ENCODE measurements at places on chromosomes 12 and 14.

DNA sequence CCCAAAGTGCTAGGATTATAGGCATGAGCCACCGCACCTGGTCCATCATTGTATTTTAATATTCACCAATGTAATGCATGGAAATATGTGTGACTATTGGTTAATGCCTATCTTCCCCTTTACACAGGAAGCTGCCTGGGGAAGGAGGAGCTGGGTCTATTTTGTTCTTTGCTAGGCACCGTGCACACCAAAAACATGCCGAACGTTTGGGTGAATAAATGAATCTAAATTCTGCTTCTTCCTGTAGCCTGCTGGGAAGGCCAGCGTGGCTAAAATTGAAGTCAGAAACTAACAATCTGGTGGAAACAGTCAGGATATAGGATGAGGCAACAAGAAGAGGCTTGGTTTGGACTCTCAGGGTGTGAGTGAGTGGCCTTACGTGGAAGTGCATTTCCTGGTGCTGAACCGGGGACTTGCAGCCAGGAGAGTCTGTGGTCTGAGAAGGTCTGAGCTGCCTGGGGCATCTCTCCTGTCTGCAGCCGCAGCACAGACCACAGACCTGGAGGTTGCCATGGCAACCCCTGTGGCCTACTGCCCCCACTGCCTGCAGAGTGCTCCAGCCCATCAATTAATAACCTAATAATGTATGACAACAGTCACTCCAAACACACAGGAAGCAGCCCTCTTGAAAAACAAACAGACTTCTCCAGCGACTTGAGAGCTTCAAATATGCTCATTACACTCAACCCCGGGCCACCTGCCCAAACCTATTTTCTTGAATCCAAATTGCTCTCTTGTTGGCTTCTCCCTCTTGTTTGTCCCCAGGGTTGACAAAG is 5.5 kb upstream of the GPR68 start:
- peak; percentile 77 for DNase-seq

DNA sequence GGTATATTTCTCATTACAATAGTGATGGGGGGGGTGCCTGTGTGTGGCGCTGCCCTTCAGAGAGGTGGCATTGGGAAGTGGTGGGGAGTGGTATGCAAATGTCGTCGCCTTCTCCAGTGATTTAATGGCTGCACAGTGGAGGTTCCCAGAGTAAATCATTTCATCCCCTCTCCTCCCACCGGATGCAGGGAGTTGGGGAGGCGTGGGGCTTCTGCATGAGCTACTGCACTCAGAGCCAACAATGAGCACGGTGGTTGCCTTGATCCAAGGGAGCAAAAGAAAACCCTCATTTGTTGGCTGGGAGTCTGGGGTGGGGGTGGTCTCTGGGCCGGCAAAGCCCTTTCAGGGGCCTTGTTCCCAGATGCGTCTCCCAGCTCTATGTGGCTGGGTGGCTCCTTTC is 124.3 kb downstream of the AACS start:
- DNase-seq: no peak

DNA sequence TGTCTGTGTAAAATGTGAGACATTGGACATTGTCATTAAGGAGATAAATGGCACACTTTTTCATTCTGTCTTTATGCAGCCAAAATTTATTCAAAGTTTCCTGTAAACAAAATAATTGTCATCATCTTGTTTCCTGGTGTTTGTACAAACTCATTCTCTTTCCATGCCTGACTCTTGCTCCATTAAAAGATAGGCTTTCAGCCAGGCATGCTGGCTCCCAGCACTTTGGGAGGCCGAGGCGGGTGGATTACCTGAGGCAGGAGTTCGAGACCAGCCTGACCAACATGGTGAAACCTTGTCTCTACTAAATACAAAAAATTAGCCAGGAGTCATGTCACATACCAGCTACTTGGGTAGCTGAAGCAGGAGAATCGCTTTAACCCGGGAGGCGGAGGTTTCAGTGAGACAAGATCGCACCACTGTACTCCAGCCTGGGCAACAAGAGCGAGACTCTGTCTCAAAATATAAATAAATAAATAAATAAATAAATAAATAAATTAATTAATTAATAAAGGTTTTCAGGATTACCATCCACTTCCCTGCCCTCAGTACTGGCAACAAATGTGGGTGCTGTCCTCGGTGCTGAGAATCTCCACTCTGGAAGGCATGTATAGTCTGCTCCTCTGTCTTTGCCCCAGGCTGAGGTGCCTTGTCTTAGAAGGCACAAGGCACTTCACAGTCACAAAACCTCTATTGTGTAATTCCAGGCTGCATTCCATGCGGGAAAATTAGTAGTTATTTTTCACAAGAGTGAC is 83.2 kb downstream of the PAH start:
- peak; percentile 6 for DNase-seq

DNA sequence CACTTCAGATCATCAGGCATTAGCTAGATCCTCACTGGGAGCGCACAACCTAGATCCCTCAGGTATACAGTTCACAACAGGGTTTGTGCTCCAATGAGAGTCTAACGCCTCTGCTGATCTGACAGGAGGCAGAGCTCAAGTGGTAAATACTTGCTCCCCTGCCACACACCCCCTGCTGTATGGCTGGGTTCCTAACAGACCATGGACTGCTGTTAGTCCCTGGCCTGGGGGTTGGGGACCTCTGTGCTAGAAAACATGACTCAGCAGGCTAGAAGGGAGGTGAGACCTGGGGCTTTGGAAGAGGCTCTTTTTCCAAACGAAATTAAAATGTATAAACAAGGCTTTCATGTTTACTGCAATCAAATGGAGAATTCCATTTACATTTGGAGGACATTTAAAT is 691.1 kb downstream of the FLRT2 start:
- no peak for DNase-seq

- no peak for DNase-seq
These were observed 966.9 kb upstream of the TMEM132C start for GRCh38 chr12:127300075-127300474.

DNA sequence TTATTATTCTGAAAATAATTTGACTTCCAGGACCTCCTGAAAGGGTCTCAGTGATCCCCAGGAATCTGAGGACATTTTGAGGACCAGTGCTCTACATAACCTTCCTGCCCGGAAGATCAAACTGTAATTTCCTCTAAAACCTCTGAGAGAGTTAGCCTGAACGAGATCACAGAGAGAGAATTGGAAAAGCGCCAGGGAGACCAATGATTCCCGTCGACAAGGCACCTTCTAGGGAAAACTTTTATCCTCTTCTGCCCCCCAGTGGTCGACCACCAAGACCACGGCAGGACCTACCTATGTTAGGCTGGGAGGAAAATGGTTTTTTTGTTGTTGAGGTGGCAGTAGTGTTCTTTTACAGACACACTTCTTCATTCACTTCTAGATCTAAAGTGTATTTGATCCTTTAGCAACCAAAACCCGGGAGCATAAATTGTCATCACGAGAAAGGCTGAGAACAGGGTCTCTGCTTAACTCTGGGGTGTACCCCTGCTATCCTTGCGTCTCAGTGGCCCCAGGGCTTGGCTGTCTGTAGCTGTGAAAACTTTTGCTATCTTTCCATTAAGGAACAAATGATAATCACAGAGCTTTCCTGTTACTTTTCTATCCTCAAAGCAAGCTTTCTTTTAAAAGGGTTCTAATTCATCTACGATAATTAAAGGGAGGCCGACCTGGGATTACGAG is 62.9 kb upstream of the NID2 start:
- peak; percentile 84 for DNase-seq

- DNase-seq: no peak
These were observed 684 bp downstream of the KANSL2 start for GRCh38 chr12:48681399-48681709.

All from Calu3 (cell line).